ENCODE measurements at places on chromosomes 5 and 9.

- DNase-seq: no peak
Measured at GRCh38 chr5:123719004-123719403, 207.0 kb downstream of the CSNK1G3 start.

DNA sequence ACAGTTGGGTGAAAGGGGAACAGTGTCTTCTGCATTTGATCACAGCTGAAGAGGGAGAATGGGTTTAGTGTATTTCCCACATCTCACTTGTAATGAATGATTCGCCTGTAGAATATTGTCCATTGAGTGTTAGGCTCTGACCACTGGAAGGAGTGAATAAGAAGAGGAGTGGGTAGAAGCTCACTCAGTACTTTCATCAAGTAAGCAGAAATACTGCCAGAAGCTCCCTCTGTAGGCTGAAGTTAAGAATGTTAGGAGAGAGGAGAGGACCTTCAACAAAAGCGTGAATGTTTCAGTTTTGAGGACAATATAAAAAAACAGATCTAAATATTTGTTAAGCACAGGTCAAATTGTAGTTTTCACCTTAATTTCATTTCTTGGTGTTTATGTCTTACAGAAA lies 27.5 kb downstream of the FSD1L start:
- DNase-seq: no peak

- DNase-seq: no peak
Measured at GRCh38 chr5:116271446-116272025, 186.7 kb downstream of the COMMD10 start.

DNA sequence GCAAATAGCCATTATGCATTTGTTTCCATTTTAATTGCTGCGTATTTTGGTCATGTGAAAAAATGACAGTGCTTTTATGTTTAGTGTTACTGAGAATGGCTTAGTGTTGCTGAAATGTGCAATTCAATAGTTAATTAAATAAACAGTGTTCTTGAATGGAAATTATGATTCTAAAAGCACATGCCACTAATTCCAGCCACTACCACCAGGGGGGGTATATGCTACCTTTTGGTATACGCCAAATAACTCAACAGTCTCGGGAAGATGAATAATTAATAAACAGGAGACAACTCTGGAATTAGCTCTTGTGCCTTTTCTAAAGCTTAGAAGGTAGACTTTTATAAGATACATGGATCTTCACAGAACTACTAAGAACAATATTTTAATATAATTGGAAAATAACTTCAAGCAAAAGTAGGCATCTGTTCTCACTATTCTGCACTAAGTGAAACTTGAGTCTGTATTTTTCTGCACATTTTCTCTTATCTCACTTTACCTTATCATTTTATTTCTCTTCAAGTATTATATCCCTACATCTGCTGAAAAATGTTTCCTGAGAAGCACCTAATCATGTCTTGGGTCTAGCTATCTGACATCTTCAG lies 83.5 kb upstream of the MINAR2 start:
- no peak for DNase-seq

- no peak for DNase-seq
Measured at GRCh38 chr9:124122813-124123462, 111.4 kb downstream of the LHX2 start.

DNA sequence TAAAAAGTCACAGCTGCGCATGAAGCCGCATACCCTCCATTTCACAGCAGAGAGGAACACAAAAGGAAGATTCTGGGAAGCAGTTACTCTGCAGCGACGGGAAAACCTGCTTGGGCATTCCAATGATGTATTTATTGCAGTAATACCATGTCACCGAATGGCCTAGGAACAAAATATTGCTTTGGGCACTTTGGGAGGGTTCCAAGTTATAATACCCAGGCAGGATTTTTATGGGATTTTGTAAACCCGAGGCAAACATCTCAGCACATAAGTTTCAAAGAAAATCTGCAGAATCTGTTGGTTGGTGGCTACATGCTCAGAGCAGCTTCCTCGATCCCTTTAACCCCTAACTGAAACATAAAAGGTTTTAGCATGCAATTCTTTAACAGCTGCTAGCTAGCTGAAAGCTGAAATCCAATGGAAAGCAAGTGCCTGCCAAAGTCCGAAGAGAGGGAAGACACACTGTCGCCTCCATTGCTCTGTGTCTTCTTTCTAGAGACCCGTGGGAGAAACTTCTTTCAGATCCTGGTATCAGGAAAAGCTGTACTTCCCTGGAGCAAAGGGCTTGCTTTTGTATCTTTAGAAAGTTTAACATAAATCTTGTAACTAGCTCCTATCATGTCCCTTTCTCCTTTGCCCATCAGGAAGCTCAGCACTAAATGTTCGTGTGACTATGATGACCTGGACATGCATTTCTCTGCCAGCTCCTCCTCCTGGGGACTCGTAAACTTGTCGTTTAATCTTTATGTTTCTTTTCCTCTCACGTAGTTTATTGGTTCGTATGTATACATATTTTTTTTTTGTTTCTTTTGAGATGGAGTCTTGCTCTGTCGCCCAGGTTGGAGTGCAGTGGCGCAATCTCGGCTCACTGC lies 195.0 kb downstream of the MAPKAP1 start:
- DNase-seq: no peak

DNA sequence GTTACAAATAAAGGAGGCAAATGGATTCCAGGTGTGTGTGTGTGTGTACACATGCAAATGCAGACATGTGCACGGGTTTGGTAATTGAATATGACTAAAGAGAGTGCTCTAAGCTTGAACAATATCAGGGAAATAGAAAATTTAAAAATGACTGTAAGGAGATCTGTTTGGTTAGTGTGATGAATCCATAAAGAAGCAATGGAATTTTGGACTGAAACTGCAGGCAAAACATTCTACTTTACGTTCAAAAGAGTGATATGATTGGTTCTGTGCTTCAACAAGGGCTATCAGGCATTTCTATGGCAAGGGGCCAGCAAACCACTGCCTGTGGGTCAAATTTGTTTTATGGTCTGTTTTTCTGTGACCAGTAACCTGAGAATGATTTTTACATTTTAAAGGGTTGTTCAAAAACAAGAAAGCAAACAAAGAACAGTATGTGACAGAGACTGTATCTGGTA lies 332.8 kb upstream of the KLF9 start:
- no peak for DNase-seq

DNA sequence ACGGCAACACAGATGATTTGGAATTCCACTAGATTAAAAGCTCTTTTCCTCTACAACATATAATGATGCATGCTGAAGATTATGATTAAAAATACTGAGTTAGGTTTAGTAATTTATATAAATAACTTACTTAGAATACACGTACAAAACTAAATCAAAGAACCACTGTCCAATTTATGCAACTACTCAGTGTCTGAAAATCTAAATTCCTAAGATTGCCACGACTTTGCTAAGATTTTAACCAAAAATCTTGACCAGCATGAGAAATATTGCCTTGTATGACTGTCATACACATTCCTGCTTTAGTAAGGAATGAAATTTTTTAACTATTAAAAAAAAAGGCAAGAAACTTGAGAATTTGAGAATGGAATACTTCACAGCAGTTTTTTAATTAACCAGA lies 292.4 kb downstream of the ZNF608 start:
- DNase-seq: no peak

Measured in activated naive CD4-positive, alpha-beta T cell treated with anti-CD3 and anti-CD28 coated beads, Interleukin-2, amount 50 U/mL, for 72 hours (primary cell).